Kidney (tissue), 22 donors: ENCODE measurements at places on chromosomes 16 and 17. TPM values are rescaled to one million over a fixed set of nuclear protein-coding genes. Genes with fewer than 3 reads are reported as not detected.

DNA sequence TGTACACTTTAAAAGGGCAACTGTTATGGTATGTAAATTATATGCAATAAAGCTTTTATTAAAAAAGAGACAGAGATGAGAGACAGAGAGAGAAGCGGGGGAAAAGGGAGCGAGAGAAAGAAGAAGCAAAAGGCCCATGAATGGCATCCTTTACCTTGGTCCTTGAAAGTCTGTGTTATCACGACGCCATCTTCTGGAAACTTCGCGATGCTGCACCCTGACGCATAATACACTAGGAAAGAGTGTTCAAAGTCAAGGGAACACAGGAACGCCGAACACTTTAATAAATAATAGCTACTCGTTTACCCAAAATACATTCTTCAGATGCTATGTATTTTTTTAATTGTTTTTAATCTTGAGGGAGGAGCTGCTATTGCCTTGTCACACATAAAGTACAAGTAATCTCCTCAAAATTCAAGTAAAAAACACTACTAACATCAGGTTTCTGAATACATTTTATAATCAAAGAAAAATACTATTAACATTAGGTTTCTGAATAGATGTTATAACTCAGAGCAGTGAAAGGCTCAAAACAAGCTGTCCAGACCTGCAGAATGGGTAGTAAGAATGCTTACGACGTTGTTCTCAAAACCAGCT, 23.0 kb upstream of the SLC38A8 start:
- peak; percentile 58 for DNase-seq

GRCh38 chr16:74076568-74076967, 220.0 kb upstream of the PSMD7 start:
- DNase-seq: no peak

GRCh38 chr16:28136751-28137434, 73.4 kb upstream of the GSG1L start:
- no peak for DNase-seq

DNA sequence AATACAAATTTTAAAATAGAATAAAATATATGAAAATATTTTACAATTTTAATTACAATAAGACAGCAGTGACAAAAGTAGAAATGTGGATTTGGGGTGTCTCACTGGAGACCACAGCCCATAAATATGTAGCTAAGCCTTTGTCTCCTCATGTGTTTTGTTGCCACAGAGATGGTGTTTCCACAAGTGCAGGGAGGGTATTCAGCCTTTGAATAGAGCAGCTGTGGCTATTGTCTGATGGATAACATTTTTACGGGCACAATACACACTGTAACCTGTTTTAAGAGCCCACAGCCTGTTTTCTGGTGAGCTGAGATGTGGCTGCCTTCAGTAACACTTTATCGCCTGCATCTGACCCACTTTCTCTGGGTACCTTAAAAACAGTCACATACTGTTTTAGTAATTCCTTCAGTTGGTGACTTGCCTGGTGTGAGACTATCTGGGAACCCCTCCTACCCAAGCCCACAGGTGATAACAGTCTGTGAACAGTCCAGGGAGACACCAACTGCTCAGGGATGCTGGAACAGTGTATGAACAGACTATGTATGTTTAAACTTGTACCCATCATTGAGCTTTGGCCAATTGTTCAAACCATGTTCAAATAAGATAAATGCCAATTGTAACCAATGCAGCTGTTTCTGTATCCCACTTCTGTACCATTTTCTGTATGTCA, 7.8 kb upstream of the AHSP start:
- DNase-seq: no peak

GRCh38 chr17:80569924-80570323, 25.3 kb downstream of the RPTOR start:
- DNase-seq: peak; percentile 74

- DNase-seq: no peak
Measured at GRCh38 chr16:84373907-84374489, 5.7 kb downstream of the ATP2C2 start.

GRCh38 chr17:61967729-61968128, 39.9 kb upstream of the INTS2 start:
- DNase-seq: no peak

GRCh38 chr17:29090750-29091605, 48.0 kb downstream of the PIPOX start:
- DNase-seq: no peak

DNA sequence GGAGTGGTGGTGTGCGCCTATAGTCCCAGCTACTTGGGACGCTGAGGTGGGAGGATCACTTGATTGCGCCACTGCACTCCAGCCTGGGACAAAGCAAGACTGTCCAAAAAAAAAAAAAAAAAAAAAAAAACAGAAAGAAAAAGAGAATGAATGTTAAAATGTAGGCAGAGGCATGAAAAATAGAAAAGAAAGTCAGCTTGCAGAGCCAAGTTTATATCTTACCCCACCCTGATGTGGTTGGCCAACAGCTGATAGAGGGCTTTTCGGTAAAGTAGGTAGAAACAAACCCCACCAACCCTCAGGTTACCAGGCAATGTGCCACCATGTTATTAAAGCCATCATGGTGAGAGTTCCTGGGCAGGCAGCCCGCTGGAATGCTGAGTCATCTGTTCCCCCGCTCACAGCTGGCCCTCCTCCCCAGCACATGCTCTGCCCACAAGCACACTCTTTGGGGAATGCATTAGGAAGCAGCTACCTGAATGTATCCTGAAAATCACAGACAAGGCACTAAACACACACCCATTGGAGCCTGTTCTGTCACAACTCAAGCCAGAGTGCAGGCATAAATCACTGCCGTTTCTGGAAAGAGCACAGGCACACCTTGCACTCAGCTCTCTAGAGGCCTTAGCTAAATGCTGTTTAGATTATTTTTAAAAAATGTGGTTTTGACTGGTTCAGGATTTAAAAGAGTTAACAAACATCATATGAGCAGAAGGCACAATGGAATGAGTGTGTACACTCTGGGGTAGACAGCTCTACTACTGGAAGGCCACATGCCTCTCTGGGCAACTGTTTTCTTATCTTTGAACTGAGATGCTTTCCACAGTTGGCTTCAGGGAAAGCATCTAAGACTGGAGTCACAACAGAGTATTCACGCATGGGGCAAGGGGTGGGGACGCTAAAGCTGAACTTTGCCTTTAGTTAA, 128.5 kb downstream of the PARN start:
- peak; percentile 73 for DNase-seq

GRCh38 chr17:40178021-40178601, 841 bp downstream of the RAPGEFL1 start:
- peak; percentile 32 for DNase-seq

GRCh38 chr17:69908626-69909368, 166.2 kb upstream of the KCNJ16 start:
- no peak for DNase-seq

DNA sequence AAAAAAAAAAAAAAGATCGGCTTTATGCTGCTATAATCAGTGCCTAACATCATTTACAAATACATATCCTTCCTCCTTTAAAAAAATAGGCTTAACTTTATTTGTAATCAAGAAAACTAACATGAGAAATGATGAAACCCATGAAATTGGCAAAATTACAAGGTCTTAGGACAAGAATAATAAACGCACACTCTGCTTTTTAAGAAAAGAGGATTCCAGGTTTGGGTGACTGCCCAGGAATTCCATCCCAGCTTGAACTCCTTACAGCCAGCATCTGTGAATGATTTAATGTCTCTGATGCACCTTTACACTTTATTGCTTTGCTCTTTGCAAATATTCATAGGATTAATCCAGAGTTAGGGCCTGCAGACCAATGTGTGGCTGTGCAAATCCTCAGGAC, 196.0 kb downstream of the CBLN1 start:
- DNase-seq: peak; percentile 6

DNA sequence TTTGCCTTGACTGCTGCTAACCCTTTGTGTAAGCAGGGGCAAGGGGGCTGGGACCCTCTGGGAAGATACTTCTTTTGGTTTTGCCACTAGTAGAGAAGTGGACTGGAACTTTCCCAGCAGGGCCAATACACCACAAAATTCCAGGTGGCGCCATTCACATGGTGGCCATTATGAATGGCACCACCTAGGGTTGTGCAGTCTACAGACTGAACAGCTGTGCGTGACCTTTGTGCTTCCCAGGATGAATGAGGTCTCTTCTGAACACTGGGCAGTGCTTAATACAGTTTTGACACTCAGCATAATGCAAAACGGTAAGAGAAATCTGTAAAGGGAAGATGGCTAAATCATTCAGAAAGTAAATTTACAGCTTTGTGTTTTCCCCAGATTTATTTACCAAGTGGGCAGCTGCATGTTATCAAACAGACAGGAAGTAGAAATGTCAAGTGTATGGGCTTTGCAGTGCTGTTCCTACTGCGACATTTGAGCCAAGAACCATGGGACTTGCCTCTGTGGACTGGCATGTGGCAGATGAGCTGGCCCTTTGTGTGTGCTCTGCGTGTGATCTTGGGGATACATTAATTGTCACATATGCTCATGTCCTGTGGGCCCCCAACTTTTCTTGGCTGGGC, 9.2 kb downstream of the SYT17 start:
- no peak for DNase-seq

GRCh38 chr17:58328195-58329034, at the start of gene TSPOAP1:
TSS of gene TSPOAP1 (minus strand) at chr17:58328795. CDS start at chr17:58327920, 875 bp downstream.
- peak; percentile 88 for DNase-seq

The CD7 gene
- 1.0 TPM for polyA plus RNA-seq

The DNAAF8 gene
- 4.0 TPM for polyA plus RNA-seq

The DLX4 gene
- polyA plus RNA-seq: not detected

The DNASE1L2 gene
- 0.88 TPM for polyA plus RNA-seq

The POLDIP2 gene
- 174 TPM for polyA plus RNA-seq

The HID1 gene
- 13.6 TPM for polyA plus RNA-seq

The LHX1 gene
- polyA plus RNA-seq: 10.6 TPM

The FBXW10 gene
- polyA plus RNA-seq: not detected

The CPNE7 gene
- 1.5 TPM for polyA plus RNA-seq
